NCI-H1417 (cell line): ENCODE measurements at places on chromosomes 5 and 9.
A peak's percentile ranks its signal among the peaks of the same experiment; 100 is the strongest.

- no peak for DNase-seq
Observed at GRCh38 chr5:177448244-177448950, 1.8 kb downstream of the PRR7 start.

- DNase-seq: peak; percentile 71
Observed at GRCh38 chr9:78032730-78033457, 1.3 kb upstream of the GNAQ start.

- DNase-seq: no peak
Observed at GRCh38 chr5:73946278-73946677, 320.3 kb downstream of the ARHGEF28 start.

DNA sequence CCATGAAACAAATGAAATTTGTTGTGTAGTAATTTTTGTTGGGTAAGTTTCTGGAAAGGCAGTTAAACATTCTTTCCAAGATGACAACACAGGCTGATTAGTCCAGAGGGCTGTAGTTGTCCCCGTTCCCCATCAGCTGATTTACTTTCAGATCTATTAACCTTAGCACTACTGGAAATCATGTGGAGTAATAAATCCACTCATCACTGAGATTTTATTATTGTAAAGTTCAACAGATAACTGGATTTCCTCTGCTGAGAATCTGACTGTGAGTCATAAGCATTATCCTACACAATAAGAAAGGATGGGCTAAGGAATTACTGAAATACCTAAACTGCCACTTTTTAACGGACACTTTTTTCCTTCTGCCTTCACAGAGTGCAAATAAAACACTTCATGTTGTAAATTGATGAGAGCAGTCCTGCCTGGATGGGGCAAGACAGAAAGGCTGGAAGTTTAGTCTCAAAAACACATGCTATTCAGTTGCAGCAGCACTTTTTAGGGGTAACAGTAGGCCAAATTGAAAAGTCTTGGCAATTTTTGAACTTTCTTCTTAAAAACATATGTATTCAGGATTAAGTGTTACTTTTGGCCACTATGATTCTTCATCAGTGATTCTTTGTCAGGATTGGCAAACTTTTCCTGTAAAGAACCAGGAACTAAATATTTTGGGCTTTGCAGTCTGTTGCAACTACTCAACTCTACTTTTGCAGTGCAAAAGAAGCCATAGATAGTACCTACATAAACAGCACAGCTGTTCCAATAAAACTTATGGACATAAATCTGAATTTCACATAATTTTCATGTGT, 7.0 kb downstream of the STOM start:
- no peak for DNase-seq

- no peak for DNase-seq
Observed at GRCh38 chr9:135714242-135715055, 12.5 kb downstream of the KCNT1 start.

DNA sequence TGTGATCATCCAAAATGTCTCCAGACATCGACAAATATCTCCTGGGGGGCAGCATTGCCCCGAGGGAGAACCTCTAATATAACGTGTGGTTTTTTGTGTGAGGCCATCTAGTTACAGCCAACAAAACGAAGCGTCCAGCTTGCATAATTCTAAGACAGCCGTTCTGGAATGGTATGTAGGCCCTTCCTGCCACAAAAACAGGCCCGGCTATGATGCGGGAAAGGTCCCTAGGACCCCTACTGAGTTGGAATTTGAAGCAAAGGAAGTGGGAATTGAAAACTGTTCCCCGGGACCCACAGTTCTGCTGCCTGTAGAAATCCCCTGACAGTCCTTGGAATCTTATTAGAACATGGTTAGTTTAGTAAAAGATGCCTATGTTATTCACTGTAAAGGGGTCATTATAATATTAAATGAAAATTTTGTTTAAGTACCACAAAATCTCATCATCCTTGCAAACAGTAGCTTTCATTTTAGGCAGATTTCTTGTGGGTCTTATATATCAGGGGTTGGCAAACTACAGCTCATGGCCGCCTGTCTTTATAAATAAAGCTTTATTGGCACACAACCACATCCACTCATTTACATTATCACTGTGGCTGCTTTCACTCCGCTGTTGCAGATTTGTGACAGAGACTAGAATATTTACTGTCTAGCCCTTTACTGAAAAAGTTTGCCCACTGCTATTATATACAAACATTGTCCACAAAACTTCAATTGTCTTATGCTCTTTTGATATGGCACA, 70.7 kb downstream of the MSX2 start:
- no peak for DNase-seq

DNA sequence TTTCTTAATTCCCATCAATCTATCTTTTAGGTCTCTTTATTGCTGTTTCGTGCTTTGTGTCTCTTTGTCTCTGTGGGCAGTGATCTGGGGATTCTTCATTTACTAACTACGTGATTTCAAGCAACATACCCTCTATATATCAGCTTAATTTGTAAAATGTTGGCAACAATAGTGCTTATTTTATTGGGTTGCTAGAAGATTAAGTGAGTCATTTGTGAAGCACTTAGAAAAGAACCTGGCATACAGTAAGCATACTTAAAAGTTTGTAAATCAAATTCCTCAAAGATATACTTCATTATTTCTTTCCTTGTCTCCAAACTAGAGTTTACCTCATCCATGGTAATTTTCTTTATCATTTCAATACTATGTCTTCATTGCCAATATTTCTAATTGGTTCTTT, 669.7 kb downstream of the MAT2B start:
- DNase-seq: no peak

DNA sequence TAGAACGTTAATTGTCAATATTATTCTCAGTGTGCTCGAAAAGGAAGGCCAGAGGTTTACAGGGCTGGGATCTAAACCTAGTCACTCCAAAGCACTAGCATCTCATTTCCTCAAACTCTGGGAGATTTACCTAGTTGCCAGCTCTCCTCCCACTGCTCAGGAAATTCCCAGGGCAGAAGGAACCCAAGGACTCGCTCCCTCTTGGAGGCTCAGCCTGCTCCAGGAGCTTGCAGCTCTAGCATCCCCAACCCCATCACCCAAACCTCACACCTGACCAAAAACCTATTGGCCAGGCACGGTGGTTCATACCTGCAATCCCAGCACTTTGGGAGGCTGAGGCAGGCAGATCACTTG, 26.0 kb downstream of the SERINC5 start:
- DNase-seq: no peak

GRCh38 chr5:128631771-128632170, 93.7 kb upstream of the FBN2 start:
- no peak for DNase-seq

GRCh38 chr9:73131461-73131860, 20.2 kb upstream of the ANXA1 start:
- DNase-seq: no peak

- no peak for DNase-seq
Observed at GRCh38 chr9:6147846-6148245, 67.8 kb upstream of the IL33 start.

DNA sequence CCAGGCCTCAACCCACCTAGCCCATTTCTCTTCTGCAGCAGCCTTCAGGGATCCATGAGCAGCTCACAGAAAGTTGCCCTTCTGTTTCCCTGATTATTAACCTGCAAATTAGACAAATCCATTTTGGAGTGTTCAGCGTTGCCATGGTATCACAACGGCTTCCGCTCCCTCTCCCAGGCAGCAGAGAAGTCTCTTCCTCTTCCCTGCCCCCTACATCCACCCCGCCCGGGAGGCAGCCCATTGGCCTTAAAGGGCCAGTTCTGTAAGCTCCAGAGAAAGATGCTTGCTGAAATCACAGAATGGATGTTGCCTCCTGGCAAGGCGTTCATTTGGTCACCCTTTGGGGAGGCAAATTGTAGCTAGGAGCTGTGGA, 47.7 kb upstream of the BOD1 start:
- peak; percentile 6 for DNase-seq

- DNase-seq: no peak
Observed at GRCh38 chr5:176836811-176837706, 26.7 kb downstream of the UNC5A start.

DNA sequence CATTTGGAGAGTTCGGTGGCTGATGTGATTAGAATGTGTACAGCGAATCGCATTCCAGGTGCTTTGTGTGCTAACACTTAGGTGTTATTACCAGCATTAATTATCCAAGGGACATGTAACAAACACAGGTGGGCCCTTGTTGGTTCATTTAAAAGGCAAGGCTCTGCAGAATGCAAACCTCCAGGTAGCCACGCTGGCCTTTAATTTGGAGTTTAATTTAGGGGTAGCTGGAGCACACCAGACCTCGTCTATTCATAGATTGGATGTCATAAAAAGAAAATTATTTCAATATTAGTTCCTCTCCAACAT, 191.1 kb downstream of the MAT2B start:
- DNase-seq: peak; percentile 98

DNA sequence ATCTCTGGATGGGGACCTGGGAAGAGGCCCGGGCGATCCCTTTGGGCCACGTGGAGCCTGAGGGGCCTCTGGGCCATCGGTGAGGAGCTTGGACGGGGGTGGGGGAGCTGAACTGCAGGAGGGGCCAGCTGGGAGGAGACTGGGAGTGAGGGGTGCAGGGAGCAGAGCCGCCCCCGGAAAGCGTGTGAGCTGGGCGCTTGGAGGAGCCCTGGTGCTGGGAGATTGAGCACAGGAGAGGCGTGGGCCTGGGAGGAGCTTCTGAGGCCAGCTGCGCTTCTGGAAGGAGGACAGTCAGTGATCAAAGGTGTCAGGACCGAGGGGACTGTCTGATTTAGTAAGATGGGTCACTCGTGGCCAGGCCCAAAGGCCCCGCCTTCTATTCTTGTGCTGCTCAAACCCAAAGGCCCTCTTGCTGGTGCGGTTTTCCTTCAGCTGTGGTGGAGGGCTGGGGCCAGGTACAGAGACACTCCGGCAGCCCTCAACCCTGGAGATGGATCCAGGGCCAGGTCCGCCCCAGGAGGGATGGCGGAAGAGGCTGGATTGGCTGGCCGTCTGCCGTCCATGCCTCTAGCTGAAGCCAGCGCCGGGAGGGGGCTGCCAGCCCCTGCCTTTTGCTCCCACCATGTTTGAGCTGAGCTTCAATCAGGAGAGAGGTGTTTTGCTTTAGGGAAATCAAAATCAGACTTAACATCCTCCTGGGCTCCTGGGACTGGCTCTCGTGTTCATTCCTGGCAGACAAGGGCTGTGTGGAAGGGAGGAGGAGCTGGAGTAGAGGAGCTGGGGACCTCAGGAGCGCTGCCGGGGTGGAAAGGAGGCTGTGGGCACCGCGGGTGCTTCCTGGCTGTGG, 21.6 kb downstream of the NCS1 start:
- peak; percentile 38 for DNase-seq

DNA sequence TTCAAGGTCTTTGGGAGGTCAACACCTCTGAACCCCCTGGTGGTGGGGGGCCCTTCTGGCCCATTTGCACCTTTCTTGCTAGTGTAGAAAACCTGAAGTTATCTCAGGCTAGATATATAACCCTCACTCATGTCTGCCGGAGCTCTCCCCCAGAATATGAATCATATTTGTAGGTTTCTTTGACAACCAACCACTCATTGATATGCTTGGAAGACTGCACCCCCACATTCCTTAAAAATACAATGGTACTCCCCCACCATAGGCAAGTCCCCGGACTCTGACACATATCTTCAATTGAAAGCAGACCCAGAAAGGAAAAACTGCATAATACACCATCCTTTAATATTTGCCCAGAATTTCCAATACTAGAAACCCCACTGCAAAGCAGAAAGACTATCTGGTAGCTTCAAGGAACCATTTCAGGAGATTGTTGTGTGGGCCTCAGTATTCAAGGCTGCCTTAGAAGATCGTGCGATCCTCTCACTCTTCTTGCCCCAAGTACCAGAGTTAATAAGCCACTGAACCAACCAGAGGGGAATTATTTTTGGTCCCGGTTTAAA, 978 bp upstream of the UBE2B start:
- DNase-seq: no peak

- no peak for DNase-seq
Observed at GRCh38 chr9:111613436-111614040, 14.1 kb upstream of the PTGR1 start.

- no peak for DNase-seq
Observed at GRCh38 chr9:112699230-112699629, 18.7 kb downstream of the INIP start.

DNA sequence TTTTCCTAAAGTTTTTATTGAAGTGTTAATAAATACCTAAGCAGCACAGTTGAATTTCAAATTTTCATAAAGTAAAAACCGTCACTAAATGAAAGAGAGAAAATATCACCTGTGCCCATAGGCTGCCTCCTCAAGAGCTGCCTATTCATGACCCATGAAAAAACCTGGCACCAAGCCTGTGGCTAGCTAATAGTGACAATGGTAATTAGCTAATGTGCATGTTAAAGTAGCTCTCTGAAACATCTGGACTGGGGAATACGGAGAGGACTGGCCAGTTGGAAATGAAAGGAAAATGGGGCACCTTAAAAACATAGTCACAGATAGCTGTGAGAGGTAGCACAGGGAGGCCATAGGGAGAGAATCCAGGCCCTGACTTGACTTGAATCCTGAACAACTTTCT, 5.4 kb upstream of the GNE start:
- no peak for DNase-seq

GRCh38 chr5:174725261-174725990, 1.0 kb downstream of the MSX2 start:
- no peak for DNase-seq
